T47D (cell line): ENCODE measurements at places on chromosomes 4 and X.

DNA sequence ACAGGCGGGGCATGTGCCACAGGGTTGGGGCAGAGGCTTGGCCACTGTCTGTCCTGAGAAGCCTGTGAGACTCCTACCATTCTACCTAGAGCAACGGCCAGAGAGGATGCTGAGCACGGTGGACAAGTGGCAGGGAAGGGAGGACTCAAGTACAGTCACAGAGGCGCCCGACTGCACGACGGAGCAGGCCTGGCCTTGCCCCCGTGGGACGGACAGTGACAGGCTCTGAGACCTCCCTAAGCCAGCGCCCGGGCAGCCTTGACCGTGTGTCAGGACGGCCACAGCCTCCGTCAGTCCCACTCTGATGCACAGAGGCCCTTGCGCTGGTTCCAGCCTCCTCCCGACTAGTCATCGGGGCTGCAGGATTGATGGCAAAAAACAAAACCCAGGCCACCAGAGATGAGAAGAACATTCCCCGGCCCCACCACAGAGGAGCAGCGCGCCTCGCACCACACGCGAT, 36.7 kb upstream of the MXD4 start:
- DNase-seq = no peak

DNA sequence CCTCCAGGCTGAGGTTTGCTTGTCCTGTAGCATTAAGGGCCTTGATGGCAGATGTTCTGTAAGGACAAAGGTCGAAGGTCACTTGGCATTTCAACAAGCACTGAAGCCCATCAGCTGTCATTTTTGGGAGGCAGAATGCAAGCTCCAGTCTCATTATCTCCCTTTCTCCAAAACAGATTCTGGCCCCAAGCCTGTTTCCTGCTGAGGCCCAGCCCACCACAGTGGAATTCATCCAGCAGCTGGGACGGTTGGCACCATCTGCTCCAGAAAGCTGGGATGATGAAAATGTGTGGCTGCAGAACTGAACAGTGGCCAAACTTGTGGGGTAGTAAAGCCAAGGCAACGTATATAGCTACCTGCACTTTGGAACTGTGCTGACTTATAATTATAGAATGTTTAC, 17.7 kb upstream of the PPEF2 start:
- no peak for DNase-seq

DNA sequence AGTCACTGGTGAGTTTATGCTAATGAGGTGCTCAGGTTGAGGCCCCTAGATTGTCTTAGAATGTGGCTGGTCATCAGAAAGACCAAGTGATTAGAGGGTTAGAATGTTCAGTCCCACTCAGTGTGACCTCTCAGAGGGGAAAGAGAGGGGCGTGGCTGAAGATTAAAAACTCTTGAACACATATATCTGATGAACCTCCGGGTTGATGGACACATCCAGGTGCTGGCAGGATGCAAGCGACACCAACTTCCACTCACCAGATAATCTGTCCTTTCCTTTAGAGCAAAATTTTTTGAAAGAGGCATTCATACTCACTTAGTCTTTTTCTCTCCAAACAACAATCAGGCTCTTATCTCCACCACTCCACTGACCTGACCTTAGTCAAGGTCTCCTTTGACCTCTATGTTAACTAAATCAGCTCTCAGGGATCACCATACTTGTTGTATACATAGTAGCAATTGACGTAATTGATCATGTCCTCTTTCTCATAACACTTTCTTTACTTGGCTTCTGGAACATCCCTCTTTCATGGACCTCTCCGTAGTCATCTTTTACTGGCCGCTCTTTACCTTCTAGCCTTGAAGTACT, 14.2 kb downstream of the FAM47E start:
- DNase-seq = no peak

- DNase-seq = peak; percentile 33
Observed at GRCh38 chr4:90025248-90025647, 101.9 kb upstream of the CCSER1 start.

- no peak for DNase-seq
Observed at GRCh38 chr4:178480105-178480504, 1037.9 kb upstream of the AGA start.

- DNase-seq = no peak
Observed at GRCh38 chrX:47687263-47687662, 28.3 kb upstream of the UXT start.

DNA sequence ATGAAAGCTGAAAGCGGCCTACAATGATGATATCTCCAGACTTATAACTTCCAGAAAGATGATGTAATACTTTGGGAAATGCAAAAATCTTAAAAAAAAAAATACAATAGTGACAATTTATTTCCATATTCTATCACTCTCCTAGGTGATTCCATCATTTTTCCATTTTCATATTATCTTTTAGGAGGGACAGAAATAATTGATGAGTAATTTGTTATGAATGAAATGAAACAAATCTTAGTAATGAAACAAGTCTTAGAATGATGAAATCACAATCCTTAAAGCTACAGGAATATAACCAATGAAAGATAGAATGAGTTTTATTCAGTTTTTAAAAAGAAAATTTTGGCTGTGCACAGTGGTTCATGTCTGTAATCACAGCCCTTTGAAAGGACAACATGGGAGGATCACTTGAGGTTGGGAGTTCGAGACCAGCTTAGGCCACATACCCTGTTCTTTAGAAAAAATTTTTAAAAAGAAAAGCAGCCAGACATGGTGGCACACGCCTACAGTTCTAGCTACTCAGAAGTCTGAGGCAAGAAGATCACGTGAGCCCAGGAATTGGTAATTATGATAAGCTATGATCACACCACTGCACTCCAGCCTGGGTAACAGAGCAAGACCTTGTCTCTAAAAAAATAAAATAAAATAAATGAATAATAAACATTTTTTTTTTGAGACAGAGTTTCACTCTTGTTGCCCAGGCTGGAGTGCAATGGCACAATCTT, 21.7 kb downstream of the CLOCK start:
- no peak for DNase-seq

DNA sequence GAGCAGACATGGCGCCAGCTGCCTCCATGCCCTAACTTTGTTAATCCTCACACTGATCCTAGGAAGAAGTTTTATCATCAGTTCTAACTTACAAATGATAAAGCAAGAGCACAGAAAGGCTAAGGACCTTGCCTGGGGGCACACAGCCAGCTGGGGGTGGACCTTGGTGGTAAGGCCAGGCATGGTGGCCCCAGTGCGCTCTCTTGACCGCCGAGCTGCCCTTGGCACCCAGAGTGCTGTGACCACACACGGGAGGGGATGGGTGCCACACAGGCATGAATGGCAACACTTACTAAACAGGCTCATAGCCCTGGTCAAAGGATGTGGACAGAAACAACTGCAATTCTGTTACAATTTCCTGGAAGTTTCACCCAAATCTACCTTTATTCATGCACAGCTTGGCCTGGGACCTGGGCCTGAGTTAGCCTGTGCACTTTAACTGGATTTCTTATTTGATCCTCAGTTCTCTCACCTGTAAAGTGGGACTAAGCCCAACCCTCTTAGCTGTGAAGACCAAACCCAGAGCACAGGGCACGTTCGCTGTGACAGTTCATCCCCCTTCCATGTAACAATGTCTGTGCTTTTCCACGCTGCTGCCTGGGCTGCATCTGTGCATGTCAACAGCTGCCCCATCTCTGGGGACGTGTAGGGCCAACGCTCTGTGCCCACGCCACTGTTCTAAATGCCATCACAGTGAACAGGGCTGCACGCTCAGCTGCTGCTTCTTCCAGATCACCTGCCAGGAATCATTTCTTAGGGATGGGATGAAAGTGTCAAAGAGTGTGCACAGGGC, 44.8 kb downstream of the ACOX3 start:
- no peak for DNase-seq

DNA sequence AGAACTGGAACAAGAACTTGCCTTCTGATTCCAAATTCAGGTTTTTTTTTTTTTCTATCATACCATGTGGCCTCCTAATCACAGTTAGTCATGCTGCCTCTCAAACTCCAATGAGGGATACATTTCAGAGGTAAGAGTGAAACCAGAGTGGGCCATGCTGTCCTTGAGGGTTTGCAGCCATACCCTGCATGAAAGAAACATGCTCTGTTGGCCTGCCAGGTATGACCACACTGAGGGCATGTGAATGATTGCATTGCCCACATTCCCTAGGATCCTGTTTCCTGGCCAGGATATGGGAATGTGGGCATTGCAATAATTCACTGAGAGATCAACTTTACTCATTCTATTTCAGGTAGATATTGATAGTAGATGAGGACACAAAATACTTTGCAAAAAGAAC, 56.4 kb upstream of the DDIT4L start:
- no peak for DNase-seq

DNA sequence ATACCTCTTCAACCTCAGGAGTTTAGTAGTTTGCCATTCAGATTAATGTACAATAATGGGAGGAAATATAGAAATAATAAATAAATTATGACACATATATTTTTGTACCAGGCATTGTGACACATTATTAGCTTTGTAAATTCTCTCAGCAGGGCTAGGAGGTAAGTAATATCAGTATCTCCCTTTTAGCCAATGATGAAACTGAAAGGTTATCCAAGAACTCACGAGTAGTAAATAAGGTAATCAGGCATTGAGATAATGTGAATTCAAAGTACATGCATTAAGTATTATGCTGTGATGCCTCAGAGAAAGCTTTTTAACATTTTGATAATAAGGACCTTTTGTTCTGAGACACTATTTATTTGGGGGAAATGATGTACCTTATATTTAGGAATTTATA, 5.3 kb upstream of the ARAP2 start:
- no peak for DNase-seq

- DNase-seq = no peak
Observed at GRCh38 chr4:139903845-139904244, 238.2 kb downstream of the MGST2 start.

- DNase-seq = no peak
Observed at GRCh38 chr4:5758741-5759140, 47.7 kb downstream of the EVC start.

DNA sequence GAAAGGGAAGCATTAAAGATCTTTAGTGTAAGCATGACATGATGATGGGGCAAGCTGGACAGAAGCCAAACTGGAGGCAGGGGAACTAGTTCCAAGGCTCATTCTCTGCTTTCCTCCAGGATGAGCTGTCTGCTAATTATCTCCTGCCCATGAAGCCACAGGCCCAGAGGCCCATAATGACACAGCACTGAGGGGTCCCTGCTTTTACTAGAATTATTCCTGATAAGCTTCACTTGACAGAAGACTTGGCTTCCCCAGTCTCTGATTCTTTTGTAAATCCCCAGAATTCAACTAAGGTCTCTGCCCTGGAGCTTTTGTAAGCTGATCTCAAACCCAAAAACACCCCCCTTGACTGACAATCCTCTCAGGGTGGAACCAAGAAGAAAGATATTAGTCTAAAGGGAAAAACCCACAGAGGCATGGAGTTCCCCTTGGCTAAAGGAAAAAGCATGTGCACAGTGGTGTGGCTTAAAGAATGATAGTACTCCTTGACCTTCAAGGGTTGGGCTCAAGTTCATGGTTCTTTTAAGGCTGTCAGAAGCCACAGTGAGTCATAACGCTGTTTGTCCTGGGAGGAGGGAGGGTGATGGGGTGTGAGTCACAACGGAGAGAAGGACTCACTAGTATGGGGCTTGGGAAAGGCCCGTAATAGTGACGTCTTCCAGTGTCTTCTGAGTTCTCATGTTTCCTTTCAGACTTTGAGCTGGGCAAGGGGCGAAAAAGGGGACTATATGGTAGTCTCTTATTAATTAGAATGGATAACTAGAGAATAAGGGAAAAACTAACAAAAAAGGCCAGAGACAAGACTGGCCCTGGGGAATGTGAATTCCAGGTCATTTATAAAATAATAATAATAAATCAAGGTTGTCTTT, 146.0 kb upstream of the CPEB2 start:
- DNase-seq = no peak

DNA sequence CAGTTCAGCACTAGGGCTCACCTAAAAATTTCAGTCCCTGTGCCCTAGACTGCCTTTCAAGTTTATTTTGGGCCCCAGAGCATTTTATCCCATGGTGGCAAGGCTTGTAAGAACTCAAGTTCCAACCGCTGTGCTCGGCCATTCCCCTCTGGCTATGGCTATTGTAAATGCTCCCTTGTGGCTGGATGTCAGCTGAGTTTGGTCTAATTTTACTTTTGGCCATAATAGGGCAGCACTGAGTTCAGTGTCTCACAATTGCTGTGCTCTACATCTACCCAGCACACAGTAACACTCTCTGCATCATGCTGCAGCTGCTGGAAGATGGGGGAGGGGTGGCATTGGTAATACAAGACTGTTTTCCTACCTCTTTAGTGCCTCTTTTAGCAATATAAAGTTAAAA, 210.8 kb upstream of the IRS4 start:
- DNase-seq = no peak

DNA sequence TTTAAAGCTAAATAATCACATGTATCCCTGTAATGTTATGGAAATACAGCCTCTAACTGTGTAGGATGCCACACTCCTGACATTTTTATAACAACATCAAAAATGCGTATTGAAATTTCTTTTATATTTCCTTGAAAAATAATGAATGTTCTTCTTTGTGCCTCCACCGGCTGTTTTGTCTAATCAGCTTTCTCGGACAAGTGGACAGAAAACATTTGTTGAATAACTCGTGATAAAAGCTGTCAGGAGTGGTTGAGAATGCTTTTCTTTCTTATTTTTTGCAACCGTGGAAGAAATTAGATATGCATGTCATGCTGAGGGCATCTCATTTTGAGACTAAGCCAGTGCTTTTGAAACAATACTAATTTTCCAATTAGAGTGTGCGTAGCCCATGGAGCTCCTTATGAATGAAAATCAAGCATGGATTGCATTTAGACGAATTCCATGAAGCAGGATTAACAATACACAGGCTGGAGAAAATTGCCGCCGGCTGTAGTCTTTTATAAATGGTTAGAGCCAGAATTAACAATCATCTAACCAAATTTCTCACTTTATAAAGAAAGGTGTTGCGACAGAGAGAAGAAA, 614.5 kb upstream of the LCORL start:
- no peak for DNase-seq

GRCh38 chr4:52873191-52873590, 11.1 kb downstream of the RASL11B start:
- DNase-seq = no peak

DNA sequence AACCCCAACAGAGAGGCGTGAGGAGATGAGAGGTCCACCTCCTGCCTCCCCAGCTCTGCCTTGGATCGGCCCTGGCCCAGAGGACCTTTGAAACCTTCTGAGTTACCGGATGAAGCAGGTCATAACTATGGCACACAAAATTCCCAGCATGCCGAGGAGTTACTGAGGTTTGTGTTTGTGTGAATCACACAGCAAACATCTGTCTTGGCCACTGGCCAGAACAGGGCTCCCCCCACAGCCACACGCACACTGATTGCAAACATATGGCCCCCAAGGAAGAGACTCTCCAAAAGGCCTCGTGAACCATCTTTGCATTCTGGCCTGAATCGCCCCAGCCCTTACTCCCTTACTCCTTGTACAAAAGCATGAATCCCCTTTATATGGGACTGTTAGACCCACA, 18.9 kb downstream of the RPS4X start:
- DNase-seq = no peak

DNA sequence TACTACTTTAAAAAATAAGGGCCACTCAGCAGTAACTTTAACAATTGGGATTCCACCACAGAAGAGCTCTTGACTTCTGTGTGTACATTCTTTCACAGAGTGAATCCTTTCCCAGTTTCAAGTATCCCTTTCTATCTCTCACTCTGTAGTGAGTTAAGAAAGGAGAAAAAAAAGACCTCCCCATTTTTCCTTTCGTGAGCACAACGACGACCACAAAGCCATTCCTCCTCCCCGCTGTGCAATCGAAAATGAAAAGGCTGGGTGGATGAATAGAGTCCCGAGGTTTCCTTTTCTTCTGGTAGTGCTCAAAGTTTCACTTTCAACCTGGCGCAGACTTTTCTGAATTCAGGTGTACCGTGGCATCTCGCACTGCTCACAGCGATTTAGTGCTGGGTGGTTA, 58.0 kb downstream of the TAB3 start:
- no peak for DNase-seq
